ENCODE measurements at places on chromosomes 4 and X.
A peak's percentile ranks its signal among the peaks of the same experiment; 100 is the strongest.

DNA sequence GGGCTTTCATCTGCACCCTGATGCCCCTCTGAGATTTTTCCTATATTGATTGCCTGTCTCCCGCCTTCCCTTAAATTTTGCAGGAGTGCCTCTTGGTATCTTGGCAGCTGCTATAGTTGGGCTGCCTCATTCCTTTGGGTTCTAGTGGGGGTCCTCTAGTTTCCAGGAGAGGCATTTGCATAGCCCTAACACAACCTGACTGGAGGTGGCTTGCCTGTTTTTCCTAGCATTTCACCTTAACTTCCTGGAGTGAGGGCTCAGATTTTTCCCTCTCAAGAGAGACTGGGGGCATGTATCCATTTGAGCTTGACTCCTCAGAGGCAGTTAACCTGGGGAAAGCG is 46.0 kb downstream of the UGT2A3 start:
- DNase-seq = no peak

DNA sequence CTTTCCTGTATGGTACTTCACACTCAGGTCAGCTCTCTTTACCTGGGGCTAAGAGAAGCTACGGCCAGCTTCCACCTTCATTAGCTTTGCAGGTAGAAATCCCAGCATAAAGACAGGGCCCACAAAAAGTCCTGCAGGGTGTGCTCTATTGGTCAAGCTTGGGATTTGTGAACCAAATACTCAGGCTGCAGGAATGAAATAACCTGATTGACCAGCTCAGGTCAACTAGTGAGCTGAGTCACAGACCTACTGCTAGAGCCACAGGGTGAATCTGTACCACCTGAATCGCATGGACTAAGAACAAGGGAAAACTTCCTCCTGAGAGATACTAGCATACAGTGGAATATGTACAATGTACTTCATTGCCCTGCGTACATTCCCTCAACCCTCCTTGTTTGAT is 172.2 kb downstream of the HHIP start:
- DNase-seq = no peak

DNA sequence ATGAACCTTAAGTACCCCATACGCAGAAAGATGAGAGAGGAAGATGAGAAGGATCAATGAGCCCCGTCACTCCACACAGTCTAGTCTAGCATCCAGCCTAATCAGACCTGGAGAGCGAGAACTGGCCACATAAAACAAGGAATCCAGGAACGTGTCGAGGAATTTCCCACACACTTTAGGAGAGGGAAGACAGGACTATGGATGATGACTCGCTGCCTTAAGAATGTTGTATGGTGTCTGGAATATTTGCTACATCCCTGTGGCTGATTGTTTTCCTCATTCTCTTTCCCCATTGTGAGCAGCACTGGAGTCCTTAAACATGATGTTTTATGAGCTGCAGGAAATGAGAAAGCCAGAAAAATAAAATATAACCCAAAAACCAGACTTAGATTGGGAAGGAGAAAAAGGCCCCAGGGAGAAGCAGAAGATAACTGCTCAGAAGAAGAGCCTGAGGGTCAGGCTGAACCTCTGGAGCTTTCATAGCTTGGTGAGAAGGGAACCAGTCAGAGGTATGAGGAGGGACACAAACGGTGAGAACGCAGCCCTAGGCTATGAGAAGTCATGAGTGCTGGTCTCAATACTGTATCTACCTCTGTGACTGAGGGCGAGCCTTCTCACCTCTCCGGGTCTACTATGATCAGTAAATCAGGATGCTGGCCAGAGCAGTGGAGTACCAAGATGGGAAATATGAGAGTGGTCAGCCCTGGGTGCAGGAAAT is 139.5 kb upstream of the NOCT start:
- no peak for DNase-seq

DNA sequence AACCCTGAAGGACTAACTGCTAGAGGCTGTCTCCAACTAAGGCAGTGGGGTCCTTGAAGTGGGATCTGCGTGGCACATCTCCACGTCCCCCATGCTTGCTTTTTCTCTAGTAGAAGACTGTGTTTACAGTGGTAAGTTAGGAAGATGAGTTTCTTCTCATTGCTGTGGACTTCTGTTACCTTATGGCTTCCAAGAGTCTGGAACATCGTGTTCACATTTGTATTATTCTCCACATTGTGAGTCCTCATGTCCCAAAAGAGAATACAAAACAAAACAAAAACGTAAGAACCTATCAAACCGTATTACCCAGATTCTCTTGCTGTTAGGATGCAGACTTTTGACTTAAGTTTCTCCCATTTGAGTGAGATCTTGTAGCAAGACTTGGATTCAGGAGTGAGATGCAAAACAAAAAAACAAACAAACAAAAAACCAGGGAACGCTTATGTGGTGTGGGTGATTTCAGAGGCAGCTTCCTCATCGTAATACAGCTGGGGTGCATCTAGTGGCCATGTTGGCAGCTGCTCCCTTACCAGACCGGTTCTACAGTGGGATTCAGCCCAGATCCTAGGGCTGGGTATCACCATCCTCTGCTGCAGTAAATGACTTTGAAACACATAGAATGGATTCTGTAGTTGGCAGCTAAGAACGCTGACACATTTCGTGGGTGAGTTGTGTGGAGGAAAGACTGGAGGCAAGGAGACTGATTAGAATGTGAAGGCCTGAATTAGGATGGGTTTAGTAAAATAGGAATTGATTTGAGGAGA is 41.3 kb downstream of the TMEM131L start:
- no peak for DNase-seq

DNA sequence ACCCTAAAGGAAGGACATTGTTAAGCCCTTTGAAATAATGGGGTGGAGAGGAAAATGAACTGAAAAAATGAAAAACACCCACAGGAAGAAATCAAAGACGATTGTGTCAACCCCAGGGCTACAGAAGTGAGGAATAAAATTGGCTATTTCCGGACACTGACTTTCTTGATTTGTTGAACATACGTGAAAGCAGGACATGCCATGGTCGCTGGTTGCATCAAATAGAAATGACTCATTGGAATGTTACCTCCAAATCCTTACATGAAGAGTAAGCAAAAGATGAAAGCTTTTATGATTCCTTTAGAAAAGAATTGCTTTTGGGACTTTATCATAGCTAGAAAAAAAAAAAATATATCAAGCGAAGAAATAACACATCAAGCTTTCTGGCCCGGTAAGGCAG is 75.3 kb downstream of the DCUN1D4 start:
- DNase-seq = no peak

DNA sequence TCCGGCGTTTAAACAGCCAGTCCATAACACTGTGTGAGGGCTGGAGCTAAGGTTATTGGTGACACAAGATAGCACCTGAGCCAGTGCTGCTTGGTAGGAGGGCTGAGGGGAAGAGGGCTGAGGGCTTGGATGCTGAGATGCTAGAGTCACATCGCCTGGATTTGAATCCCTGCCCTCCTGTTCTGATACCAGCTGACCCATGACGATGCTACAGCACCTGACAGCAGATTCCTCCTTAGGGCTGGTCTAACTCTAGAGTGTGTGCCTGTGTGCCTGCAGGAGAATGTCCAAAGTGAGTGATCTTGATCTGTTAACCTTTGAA is 102.5 kb downstream of the PTTG2 start:
- no peak for DNase-seq

GRCh38 chr4:112888622-112889021 is 160.8 kb upstream of the ANK2 start:
- DNase-seq = no peak

DNA sequence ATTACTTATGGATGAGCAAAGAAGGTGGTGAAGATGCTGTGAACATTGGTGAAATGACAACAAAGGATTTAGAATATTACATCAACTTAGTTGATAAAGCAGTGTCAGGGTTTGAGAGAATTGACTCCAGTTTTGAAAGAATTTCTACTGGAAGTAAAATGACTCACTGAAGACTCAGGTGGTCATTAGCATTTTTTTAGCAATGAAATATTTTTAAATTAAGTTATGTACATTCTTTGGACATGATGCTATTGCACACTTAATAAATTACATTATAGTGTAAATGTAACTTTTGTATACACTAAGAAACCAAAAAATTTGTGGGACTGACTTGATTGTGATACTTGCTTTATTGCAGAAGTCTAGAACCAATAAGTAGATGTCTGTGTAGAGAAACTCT is 56.9 kb downstream of the USO1 start:
- no peak for DNase-seq

- DNase-seq = no peak
Observed at GRCh38 chr4:113131136-113131535, 81.7 kb downstream of the ANK2 start.

- DNase-seq = no peak
Observed at GRCh38 chr4:89724716-89725115, 112.2 kb downstream of the SNCA start.

DNA sequence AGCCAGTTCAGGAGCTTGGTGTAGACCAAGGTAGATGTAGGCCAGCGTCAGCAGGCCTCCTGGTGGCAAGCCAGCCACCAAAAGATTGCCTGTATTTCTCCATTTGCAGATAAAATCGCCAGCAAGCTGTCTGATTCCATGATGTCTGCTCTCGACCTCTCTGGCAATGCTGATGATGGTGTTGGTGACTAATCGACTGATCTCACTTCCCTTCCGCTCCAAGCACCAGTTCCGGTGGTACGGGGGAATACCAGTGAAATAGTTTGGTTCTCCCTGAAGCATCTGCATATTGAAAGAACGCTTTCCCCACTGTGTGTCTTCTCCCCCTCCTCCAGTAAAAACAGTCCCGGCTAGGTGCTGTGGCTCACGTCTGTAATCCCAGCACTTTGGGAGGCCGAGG is 30.4 kb downstream of the GNL3L start:
- no peak for DNase-seq

- DNase-seq = no peak
Observed at GRCh38 chrX:42930071-42930470, 152.1 kb upstream of the PPP1R2C start.

DNA sequence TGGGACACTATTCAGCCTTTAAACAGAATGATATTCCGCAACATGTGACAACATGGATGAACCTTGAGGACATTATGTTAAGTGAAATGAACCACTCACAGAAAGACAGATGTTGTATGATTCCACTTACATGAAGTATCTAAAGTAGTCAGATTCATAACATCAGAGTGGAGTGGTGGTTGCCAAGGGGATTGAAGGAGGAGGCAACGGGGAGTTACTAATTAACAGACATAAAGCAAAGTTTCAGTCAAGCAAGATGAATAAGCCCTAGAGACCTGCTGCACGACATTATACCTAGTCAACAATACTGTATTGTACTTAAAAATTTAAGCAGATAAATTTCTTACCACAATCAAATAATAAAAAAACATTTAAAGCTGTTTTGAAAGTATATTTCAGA is 105.0 kb upstream of the NR0B1 start:
- DNase-seq = no peak

GRCh38 chr4:70759627-70760026 is 37.9 kb downstream of the RUFY3 start:
- no peak for DNase-seq

- no peak for DNase-seq
Observed at GRCh38 chr4:138475116-138475515, 233.0 kb upstream of the SLC7A11 start.

GRCh38 chr4:60721685-60722084 is 478.4 kb upstream of the ADGRL3 start:
- no peak for DNase-seq

DNA sequence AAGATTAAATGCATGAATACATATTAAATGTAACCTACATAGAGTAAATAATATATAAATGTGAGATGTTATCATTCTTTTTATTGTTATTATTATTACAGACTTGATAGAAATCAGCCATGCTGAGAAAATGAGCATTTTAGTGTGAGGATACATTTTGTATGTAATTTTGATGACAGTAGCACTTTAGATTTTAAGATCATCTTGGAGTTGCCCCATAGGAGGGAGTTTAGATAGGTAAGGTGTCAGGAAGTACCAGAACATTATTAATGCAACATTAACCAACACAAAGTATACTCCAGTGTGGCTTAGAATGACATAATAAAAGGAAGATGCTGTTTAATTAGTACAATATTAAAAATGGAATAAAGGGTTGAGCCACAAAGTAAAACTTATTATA is 8.4 kb downstream of the TMPRSS11A start:
- no peak for DNase-seq

DNA sequence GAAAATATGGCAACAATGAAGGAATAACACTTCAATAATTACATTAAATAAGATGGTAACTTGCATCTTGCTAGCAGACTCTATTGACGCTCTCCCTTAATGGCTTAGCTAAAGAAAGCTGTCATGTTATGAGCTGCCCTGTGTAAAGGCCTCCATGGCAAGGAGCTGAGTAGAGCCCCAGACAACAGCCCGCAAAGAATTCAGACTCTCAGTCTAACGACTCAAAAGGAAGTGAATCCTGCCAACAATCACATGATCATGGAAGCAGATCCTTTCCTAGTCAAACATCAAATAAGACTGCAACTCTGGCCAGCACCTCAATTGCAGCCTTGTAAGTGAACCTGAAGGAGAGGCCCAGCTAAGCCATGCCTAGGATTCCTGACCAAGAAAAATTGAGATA is 157.6 kb downstream of the MAB21L2 start:
- DNase-seq = no peak

DNA sequence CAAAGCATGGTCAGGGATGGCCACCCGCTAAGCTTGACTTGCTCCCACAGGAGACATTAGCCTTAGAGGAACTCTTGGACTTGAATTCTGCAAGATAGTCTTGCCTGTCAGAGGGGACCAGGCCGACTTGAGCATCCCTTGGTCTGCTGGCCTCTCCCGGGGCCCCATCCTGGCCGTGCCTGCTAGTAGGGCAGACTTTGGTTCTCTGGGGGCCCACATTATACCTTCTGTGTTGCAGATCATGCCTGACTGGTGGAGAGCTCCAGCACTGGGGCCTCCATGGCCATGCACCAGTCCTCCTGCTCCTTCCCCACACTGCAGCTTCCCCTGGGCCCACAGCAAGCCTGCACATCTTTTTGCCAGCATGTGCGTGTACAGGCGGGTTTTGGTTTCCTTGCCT is 46.5 kb downstream of the DACH2 start:
- no peak for DNase-seq

GRCh38 chr4:102657206-102657605 is 103.6 kb downstream of the MANBA start:
- no peak for DNase-seq

- DNase-seq = no peak
Observed at GRCh38 chrX:148161701-148162100, 180.6 kb downstream of the FMR1NB start.

- DNase-seq = no peak
Observed at GRCh38 chr4:47143261-47143660, 111.9 kb downstream of the GABRB1 start.

DNA sequence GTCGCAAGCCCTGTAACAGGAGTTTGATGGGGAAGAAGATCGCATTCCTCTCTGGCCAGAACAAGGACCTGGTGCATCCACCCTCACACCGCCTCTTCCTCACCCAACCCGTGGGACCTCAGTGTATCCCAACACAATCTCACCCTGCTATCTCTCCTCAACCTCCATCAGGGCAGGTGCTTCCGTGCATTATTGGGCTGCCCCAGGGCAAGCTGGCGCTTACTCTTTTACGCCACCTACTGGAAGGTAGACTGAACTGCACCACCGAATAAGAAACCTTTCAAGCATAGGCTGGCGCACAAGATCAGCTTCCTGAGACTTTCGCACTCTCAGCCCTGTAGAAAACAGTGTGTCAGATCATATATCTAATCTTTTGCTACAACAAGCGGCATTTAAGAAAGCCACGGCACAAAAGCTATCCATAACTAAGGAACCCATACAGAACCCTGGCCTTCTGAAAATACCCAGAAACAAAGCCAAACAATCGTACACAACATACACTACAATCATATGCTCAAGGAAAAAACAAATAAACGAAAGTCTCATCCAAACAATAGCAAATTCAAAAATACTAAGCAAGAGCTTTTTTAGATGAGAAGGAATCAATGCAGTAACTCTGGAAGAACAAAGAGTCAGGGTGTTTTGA is 209.3 kb downstream of the UGT8 start:
- DNase-seq = peak; percentile 65

Data from HEK293T (cell line).